ENCODE measurements at places on chromosomes 3 and 15.
A peak's percentile ranks its signal among the peaks of the same experiment; 100 is the strongest.

GRCh38 chr15:74863239-74864056, 9.7 kb downstream of the SCAMP2 start:
- no peak for DNase-seq

GRCh38 chr15:61530769-61531168, 301.7 kb upstream of the RORA start:
- peak; percentile 28 for DNase-seq

- DNase-seq: no peak
These were observed 99.1 kb upstream of the SMAD3 start for GRCh38 chr15:66966256-66966655.

DNA sequence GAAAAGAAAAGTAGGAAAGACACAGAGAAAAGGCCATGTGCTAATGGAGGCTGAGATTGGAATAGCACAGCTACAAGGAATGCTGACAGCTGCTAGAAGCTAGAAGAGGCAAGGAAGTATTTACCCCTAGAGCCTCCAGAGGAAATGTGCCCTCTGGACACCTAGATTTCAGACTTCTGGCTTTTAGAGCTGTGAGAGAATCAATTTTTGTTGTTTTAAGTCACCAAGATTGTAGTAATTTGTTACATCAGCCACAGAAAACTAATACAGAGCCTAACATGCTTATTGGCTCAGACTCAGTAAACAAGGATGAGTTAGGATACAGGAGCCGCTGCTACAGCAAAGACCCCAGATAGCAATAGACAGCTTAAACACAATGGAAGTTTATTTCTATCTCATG, 33.1 kb upstream of the GLCE start:
- no peak for DNase-seq

DNA sequence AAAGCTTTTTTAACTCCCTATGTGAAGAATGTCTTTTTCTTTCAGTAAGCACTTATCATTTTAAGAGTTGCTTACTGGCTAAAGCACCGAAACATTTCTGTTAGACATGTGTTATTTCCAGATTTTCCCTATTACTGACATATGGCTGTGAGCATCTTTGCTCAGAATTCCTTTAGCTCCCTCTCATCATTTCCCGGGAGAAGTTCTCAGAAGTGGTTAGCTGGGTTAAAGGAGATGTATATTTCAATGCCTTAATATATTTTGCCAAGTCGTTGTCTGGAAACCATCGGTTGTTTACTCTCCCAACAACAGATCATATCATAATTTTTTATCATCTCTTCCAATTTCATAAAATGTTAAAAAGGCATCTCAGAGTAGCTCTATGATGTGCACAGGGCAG, 396.5 kb downstream of the OCA2 start:
- no peak for DNase-seq

GRCh38 chr3:117734496-117734895, 1024.9 kb downstream of the TUSC7 start:
- no peak for DNase-seq

GRCh38 chr15:74276560-74276959, 40.4 kb downstream of the CCDC33 start:
- no peak for DNase-seq

GRCh38 chr3:57068437-57069089, 8.1 kb downstream of the SPATA12 start:
- DNase-seq: no peak

DNA sequence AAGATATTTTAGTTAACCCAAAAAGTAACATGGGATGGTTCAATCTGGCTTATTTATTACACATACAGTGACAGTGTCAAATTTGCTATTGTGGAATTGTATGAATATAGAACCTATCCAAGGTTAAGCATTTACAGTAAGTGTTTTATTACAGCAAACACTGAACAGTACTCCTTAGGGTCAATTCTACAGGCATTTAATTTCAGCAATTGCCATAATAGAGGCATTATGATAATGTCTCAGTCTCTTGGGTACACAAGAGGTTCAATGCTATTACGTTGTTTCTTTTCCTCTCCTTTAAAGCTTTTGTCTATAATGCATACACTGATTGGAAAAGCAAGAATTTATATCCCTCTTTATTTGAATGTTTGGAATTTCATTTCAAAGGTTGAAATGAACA, 275.7 kb upstream of the NAALADL2 start:
- no peak for DNase-seq

- DNase-seq: no peak
These were observed 9.2 kb upstream of the EHD4 start for GRCh38 chr15:41981371-41982132.

GRCh38 chr15:99168601-99169580, 64.0 kb downstream of the SYNM start:
- DNase-seq: no peak

GRCh38 chr3:171748064-171748924, 62.0 kb downstream of the PLD1 start:
- no peak for DNase-seq

GRCh38 chr3:127330385-127330784, 42.5 kb upstream of the PRR20G start:
- DNase-seq: no peak

DNA sequence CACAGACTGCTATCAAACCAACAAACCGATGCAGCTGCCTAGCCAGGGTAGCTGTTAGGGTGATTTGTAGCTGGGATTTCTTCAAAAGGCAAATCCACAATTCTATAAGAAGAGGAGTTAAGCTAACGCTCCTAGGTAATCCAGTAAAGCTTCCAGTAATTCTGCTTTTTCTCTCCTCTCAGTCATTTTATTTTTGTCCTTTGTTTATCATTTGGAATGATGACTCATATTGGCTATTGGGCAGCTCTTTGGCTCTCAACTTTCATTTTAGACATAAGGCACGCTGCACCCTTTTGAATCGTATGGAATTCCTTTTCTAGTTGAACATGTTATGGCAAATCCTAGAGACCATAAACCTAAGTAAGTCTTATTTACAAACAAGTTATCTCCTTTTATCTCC, 53.2 kb upstream of the PPARG start:
- DNase-seq: no peak

DNA sequence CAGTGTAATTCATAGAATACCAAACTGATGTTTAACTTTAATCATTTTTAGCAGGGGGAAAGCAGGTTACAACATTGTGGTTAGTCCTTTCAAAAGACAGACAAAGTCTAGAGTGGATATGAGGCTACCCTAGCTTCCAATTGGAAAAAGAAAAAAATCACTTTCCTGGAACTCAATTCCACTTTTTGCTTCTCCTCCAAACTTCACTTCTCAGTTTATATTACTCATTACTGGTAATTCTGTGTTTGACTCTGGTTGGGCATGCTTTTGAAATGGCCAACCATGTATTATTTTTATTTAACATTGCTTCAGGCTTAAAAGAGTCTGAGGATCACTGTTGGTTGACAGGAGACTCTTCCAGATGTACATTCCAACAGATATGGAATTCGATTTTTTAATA, 84.8 kb downstream of the RAP2B start:
- DNase-seq: no peak

DNA sequence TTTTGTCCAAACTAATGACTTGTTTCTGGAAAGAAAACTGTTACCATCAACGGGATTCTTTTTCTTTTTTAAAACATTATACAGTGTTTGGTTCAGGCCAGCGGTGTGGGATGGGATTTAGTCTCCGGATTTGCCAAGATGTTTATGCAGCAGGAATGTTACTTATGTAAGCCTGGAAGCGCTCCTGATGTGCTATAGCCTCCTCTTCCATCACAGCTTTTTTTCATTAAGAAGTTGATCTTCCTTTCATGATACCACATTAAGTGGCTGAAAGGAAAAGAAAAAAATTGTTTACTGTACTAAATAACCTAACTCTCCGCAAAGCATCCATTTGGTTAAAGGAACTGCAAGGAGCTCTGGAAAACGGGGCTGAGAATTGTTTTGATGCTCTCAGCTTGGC, 120.5 kb upstream of the ALDH1A3 start:
- DNase-seq: no peak

GRCh38 chr3:59563966-59564365, 514.1 kb upstream of the CFAP20DC start:
- no peak for DNase-seq

DNA sequence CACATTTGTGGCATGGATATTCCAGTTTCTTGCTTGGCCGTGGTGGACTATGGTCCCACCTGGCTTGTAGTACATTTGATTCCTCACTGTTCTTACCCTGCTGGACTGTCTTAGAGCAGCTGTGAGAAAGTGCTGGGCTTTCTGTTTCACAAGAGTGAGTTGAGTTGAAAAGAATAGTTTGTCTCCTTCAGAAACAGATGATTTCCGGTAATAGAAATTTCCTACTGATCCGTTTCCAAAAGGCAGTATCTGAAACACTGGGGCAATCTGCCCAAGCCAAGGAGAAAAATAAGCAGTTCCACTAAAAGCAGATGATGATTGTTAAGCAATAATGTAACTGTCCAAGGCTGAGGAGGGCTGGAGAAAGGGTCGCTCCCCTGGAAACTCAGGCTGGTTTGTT, 96.0 kb downstream of the SUCLG2 start:
- no peak for DNase-seq

DNA sequence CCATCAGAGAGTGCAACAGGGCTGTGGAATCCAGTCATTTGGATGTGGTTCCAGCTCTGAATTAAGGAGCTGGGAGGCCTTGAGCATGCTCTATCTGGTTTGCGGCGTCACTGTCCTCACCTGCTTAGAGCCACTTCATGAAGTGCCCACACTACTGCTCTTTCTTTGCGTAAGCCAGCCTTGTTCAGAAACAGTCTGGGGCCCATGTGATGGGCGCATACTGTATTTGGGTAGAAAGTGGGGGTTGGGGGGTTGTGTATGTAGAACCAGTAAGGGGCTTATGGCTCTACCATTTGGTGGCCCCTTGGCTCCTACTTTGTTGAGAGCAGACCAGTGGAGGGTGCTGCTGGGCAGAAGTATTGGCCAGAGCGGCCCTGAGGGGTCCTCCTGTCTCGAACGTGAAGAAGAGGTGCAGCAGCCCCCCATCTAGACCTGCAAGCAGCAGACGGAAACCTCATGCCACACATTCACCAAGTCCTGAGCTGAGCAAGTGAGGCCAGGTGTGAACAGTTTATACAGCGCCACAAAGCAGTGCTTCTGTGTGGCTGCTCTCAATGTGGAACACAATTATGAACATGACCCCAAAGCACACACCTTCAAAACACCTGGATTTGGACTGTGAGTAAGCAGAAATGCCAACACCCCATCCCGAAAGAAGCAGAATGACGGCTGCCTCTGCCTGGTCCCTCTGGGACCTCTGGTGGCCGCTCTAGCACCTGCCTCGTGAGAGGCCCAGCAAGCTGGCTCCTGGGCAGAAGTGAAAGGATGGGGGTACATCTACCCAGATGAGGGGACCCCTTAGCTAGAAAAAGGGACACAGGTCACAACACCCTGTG, 26.6 kb downstream of the SRPRB start:
- DNase-seq: no peak

- DNase-seq: no peak
These were observed 49.7 kb downstream of the LRRN1 start for GRCh38 chr3:3848923-3849275.

DNA sequence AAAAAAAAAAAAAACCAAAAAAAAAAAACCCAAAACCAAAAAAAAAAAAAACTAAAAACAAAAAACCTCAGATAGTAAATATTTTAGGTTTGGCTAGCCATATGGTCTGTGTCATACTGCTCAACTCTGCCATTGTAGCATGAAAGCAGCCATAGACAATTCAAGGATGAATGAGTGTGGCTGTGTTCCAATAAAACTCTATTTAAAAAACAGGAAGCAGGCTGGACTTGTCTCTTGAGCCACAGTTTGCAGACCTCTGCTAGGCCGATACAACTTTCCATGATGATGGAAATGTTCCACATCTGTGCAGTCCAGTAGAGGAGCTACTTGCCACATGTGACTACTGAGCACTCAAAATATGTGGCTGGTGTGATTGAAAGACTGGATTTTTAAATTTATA, 11.1 kb downstream of the EFCAB12 start:
- no peak for DNase-seq

GRCh38 chr15:60914360-60914759, 314.7 kb downstream of the RORA start:
- DNase-seq: peak; percentile 20

DNA sequence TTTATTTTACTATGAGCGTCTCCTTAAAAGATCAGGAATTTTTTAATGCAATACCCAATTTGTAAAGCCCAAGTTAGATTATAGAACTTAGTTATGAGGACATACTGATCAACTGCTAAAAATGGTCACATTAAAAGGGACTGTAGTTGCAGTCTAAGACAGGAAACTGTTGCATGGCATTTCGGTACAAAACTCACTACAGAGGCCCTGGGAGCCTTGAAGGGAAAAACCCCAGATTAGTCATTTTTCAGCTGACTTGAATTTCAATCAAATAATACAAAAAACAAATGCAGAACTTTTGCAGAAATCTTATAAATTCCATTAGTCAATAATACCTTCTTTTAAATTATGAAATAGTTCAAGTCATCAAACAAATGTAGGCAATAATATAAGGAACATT, 6.9 kb upstream of the PTX3 start:
- no peak for DNase-seq

DNA sequence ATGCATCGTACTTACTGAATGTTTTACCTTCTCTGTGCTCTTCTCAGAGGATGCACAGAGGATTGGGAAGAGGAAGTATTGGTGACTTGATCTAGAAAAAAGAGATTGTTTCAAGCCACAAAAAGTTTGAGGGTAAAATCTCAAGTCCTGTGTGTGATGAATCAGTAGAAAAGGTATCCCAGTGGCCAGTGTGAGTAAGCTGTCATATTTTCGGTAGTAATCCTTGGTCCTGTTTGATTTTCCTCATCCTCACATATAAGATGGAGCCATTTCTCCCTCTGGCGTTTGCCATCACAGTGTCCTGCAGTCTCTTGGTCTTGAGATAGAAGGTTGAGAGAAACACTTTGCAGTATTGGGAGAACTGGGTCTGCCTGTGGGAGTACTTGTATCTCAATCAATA, 166.8 kb downstream of the LPP start:
- DNase-seq: no peak

GRCh38 chr3:184807549-184807948, 4.4 kb upstream of the VPS8 start:
- DNase-seq: no peak

- DNase-seq: no peak
These were observed 30.8 kb downstream of the POMGNT2 start for GRCh38 chr3:43074901-43075689.

GRCh38 chr15:90062462-90062932, 39.8 kb downstream of the IDH2 start:
- peak; percentile 78 for DNase-seq

Data from NCI-H526 (cell line).